ENCODE measurements at places on chromosomes 1 and 21.

DNA sequence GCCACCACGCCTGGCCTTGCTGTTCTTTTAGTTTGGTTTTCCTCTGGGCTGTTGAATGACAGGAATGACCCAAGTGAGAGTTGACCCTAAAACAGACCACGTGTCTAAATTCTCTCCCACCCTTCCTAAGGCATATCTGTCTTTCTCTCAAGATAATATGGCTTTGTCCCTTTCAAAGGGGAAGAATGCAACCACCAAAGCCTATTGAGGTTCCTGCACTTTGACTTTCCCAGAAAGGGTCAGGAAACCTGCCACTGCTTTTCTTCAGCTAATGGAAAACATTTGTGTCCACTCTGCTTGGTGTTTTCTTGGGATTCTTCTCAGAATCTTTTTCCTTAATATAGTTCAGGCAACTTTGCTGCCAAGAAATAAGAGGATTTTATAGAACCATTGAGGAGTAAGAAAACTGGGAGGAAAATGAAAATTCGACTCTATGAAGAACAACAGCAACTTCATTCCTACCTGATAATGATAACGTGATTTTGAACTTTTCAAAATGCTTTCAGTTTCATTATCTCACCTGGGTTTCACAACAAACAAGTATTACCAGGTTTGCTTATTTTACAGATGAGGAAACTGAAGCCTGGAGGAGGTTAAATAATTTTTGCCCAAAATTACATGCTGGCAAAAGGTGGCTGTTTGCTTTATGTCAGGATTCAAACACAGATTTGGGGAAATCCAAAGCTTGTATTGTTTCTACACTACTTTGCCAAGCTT is 6.9 kb downstream of the PLPP3 start:
- no peak for DNase-seq

DNA sequence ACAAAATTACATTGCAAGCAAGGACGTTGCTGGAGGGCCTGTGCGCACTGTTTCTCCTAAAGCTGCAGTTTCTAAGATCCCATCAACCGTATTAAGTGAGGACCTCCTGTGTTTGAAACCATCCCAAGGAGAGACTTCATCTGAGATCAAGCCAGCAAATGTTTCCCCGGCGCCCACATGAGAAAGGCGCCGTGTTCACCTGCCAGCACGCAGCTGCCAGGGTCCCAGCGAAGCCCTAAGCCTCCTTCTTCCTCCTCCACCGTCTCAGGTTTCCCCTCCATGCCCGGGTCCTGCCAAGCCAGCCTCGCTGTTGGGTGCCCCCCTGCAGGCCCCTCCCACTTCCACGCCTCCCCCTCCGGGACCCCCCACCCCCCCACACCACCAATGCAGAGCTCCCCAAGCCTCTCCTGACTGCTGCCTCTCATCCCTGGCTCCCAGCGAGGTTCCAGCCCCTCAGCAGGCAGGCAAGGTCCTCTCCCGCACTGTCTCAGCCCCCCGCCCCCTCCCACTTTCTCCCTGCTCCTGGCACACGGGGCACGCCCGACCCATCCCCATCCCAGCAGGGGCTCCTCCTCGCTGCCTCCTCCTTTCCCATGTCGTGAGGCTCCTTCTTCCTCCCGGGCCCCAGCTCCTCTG is 8.6 kb upstream of the TFF1 start:
- DNase-seq = no peak

DNA sequence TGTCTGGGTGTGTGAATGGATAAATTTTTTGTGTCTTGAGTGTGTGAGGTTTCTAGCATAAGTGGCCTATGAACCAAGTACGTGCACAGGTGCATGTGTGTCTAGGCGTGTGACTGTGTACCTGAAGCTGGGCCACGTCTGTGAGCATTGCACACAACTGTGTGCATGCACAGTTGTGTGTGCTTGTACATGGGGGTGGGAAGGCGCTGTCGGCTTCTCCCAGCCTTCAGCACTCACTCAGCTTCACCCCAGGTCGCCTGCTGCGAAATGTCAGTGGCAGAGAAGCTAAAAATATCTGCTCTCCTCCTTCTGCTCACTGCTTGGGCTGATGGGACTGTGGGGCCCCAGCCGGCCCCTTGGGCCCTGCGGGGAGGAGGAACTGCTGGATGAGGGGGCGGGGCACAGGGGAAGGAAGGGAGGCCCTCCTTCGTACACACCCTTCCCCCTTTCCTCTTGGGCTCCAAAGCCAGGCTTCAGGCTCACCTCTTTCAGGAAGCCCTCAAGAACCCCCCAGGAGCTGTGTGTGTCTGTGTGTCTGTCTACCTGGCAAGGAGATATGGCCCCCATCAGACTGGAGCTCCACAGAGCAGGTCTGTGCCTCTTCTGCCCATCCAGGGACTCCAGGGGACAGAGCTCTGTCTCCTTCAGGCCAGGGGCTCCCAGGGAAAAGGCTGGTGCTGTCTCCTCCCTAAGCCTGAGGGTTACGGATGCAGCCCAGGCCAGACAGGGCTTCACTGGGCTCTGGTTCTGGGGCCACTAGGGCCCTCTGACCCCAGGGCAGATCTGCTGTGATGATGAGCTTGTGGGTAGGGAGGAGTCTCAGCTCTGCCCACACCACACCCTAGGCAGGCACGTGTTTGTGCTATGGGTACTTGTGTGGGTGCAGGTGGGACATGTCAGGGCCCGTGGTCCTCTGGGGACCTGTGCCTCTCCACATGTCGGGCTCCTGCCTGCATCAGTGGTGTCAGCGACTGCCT is 35.6 kb upstream of the WASF2 start:
- DNase-seq = no peak

DNA sequence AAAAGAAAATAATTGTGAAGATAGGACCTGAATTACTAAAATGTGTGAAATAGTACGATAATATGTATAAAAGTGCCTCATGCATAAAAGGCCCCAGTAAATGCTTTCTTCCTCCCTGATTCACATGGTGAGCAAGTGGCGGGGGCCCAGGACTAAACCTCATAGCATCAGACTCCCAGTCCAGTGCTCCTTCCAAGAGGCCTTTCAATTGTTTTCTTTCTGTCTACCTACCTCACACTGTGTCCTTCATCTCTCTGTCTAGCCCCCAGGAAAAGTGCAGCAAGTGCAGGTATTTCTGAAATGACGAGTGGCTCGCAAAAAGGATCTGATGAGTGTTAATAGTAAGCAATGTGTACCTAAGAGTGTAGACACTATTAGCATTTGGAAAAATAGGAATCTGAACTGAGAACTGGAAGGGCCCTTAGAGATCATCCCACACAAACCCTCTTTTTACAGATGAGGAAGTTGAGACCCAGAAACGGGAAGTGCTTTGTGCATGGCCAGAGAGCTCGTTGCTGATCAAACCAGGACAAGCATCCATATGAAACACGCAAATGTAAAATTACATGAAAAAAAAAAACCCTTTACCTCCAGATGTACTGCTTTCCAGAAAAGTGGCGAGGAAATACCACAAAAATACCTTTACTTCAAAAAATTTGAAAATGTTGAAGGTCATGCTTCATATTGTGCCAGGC is 118.2 kb upstream of the HOOK1 start:
- no peak for DNase-seq

DNA sequence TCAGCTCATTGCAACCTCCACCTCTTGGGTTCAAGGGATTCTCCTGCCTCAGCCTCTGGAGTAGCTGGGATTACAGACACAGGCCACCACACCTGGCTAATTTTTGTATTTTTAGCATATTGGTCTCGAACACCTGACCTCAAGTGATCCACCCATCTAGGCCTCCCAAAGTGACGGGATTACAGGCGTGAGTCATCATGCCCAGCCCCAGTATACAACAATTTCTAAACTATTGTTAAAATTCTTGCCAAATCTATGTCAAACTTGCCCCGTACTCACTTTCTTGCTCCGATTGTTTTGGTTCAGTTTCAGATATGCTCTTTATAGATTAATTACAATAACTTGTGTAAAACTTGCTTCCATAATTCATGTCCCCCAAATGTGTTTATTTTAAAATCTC is 4.1 kb downstream of the RGS18 start:
- DNase-seq = no peak

DNA sequence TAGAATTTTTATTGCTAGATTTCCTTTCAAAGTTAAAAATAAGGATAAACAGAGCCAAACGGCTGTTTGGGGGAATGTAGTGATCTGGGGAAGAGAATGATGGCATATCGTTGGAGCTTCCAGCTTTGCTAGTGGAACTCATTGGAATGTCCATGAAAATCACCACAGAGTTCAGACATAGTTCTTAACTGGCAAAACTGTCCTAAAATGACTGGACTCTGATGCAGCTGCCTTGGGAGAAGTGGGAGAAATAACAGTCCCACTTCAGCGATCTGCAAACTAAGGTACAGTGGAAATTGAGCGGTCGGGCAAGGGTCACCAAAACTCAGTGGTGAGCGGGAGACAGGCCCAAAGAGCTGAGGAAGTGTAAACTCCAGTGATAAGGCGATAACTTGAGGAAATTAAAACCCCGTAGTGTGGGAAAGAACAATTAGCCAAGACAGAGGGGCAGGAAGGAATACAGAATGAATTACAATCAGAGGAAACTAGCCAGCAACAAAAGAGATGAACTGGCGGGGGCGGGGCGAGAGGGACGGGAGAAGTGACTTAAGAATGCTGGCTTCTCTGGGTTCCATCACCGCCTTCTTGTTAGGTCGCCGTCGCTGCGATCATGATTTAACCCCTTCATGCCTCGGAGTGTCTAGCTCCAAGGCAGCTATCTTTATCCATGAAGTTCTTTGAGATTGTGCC is 89.8 kb upstream of the ARHGAP29 start:
- no peak for DNase-seq

GRCh38 chr1:109498161-109498801 is 4.4 kb downstream of the CYB561D1 start:
- no peak for DNase-seq

DNA sequence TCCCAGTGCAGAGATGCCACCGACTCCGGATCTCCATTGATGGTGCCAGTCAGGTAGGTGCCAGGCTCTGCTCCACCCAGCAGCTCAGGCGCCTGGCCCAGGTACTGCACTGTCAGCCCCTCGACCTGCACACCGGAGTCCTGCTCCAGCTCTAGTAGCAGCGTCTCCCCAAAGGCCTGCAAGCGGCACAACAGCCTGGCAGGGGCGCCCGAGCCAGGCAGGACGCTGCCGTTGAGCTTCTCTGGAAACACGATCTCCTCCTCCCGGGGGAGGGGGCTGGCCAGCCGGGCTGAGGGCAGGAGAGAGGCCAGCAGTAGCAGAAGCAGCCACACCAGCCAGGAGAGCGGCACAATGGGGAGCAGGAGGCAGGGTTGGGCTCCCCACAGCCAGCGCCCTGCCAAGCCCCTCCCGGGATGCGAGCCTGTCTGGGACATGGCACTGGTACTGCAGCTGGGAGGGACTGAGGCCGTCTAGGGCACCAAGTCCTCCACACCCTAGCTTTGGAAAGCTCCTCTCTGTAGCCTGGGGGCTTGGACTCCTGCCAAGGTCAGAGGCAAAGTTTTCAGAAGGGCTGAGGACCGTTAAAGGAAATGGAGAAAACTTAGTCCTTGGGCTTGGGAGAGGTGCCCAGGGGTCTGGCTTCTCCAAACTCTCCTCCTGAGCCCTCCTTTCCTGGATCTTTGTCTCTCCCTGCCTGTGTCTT is 509 bp downstream of the ADAMTS4 start:
- DNase-seq = no peak

DNA sequence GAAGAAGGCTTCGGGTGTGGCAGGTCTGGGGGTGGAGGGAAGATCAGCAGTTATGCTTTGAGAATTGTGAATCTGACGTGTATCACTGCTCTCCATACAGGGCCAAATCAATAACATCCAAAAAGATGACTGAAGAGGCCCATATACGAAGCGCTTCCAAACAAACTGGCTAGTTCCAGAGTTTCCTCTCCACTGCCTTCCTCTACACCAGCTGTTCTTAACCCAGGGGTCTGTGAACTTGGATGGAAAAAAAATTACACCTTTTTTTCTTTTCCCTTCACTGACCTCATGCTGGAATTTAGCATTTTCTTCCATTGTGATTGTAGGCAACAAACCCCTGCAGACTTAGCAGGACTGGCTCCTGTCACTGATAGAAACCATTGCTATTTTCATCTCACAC is 77.1 kb upstream of the NBL1 start:
- no peak for DNase-seq

DNA sequence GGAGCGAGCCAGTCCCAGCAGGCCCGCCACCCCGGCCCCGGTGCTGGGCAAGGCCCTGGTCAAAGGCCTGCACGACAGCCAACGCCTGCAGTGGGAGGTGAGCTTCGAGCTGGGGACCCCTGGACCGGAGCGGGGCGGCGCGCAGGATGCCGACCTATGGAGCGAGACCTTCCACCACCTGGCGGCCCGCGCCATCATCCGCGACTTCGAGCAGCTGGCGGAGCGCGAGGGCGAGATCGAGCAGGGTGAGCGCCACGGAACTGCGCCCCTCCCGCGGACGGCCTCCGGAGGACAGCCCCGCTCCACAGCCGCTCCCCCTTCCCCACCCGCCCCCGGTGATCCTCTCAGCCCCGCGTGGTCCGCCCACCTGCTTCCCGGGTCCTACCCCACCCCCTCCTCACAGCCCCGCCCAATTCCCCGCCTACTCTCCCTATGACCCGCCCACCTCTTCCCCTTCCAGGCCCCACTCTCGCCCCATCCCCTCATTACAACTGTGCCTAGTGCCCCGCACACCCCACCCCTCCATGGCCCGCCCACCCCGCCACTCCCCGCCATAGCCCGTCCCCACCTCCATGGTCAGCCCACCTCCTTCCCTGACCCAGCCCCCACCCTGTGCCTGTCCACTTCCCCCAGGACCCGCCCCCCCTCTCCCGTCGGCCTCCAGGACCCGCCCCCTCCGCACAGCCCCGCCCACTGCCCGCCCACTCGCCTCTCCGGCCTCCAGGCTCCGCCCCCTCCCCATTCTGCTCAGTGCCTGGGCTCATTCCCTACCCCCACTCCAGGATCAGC is 52.7 kb downstream of the VWA5B1 start:
- DNase-seq = no peak

GRCh38 chr1:93180723-93181613 is at the start of gene CCDC18:
Gene CCDC18 (plus strand): TSS chr1:93180724. CDS start chr1:93183362, 2,638 bp downstream.
- DNase-seq = peak; percentile 33

- no peak for DNase-seq
Observed at GRCh38 chr21:46413365-46413696, 45.4 kb upstream of the DIP2A start.

DNA sequence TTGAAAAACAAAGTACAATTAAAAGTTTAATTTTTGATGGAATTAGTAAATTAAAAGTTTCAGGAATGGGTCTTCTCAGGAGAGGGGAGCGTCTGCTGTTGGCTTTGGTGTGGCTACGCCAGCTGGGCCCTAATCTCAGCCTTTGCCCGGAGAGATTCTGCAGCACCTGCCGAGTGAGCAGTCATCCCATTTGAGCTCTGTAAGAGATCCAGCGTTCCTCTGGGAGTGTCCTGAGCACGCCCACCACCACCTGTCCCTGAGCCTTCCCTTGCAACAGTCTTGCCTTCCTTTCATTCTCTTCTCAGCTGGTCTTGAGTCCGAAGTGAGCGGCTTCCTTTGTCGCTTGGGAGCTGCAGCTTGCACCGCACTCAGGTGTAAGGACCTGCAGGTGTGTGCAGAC is 263.1 kb downstream of the CAMTA1 start:
- DNase-seq = no peak

GRCh38 chr1:151635479-151636072 is 23.7 kb downstream of the SNX27 start:
- DNase-seq = no peak

- peak; percentile 21 for DNase-seq
Observed at GRCh38 chr1:236451796-236452373, 57.8 kb downstream of the EDARADD start.

Measured in stimulated activated CD8-positive, alpha-beta memory T cell treated with anti-CD3 and anti-CD28 coated beads, Interleukin-2, amount 100 ng/mL, for 1 hour (primary cell).